Glutamatergic neuron (in vitro differentiated cells): ENCODE measurements at places on chromosomes 12 and 14. TPM values are rescaled to one million over a fixed set of nuclear protein-coding genes. Genes with fewer than 3 reads are reported as not detected.
A peak's percentile ranks its signal among the peaks of the same experiment; 100 is the strongest.

- H3K36me3 ChIP-seq = peaks cover 8% of the 10 kb centered on the region
- DNase-seq = no peak
- no peaks in the 10 kb centered on the region for H3K27me3 ChIP-seq
- no peak overlapping the region for H3K4me3 ChIP-seq
- no peaks in the 10 kb centered on the region for H3K4me1 ChIP-seq
Observed at GRCh38 chr12:50845021-50845647, 2.4 kb downstream of the TMPRSS12 start.

The COQ5 gene
- 32.0 TPM for total RNA-seq

GRCh38 chr14:99729991-99730875, 46.1 kb downstream of the CYP46A1 start:
- no peaks in the 10 kb centered on the region for H3K36me3 ChIP-seq
- H3K4me3 ChIP-seq = peak overlapping the region; percentile 76
- peak; percentile 95 for DNase-seq
- H3K27me3 ChIP-seq = peaks cover 7% of the 10 kb centered on the region
- no peaks in the 10 kb centered on the region for H3K4me1 ChIP-seq
- H3K27ac ChIP-seq = no peak overlapping the region

GRCh38 chr14:22052795-22053194, 379.2 kb upstream of the OR4E1 start:
- H3K4me1 ChIP-seq = no peaks in the 10 kb centered on the region
- H3K4me3 ChIP-seq = no peak overlapping the region
- H3K36me3 ChIP-seq = no peaks in the 10 kb centered on the region
- peaks cover 1% of the 10 kb centered on the region for H3K27me3 ChIP-seq
- DNase-seq = no peak
- no peak overlapping the region for H3K27ac ChIP-seq

- DNase-seq = no peak
Observed at GRCh38 chr12:51318846-51319599, 5.0 kb downstream of the BIN2 start.

GRCh38 chr12:46886541-46887041, 60.8 kb upstream of the SLC38A4 start:
- no peak for DNase-seq
- H3K27me3 ChIP-seq = no peaks in the 10 kb centered on the region
- no peaks in the 10 kb centered on the region for H3K36me3 ChIP-seq
- no peak overlapping the region for H3K27ac ChIP-seq
- no peak overlapping the region for H3K4me3 ChIP-seq

- H3K27ac ChIP-seq = peak overlapping the region; percentile 74
- H3K27me3 ChIP-seq = peaks cover 3% of the 10 kb centered on the region
- no peaks in the 10 kb centered on the region for H3K36me3 ChIP-seq
- DNase-seq = peak; percentile 71
Observed at GRCh38 chr12:111068290-111068689, 147.9 kb upstream of the MYL2 start.

DNA sequence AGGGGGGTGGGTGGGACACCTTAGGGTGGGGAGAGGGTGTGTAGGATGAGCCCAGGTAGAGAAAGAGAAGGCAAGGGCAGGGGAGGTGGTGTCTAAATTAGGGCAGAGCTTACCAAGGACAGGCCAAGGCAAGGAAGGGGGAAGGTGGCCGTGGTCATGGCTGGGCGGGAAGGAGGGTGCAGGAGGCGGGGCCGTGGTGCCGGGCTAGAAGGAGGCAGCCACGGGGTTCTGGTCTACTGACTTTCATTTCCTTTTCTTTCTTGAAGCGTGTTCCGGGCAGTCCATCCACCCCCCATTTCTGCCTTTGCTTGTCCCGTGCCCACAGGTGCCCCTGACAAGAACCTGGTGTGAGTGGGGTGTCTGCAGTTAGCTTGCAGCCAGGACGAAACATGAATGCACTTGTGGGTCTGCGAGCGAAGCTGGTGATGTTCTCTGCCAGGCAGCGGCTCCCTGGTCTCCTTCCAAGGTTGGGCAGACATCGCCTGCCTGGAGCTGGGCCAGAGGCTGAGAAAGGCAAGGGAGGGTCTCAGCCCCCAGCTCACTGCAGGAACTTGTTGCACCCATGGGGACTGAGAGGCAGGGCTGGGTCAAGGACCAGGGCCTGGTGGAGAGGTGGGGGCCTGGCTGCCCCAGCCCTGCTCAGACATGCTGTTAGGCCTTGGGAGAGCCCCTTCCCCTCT, 58.2 kb downstream of the KIF26A start:
- no peak overlapping the region for H3K27ac ChIP-seq
- H3K4me1 ChIP-seq = peaks cover 5% of the 10 kb centered on the region
- DNase-seq = no peak
- no peak overlapping the region for H3K4me3 ChIP-seq

DNA sequence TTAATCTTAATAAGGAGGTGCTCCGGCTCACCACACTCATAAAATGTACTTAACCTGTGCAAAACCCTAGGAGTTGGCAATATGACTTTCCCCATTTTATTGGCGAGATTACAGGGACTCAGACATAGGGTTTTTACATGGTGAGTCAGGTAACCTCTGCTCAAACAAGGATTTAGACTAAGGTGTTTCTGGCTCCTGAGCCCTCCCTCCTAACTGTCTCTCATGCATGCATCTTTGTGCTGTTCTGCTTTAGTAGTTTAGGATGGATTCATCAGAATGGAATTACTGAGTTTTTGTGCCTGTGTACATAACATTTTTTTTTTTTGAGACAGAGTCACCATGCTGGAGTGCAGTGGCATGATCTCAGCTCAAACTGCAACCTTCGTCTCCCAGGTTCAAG, 993.3 kb upstream of the TMEM132C start:
- H3K4me1 ChIP-seq = peaks cover 1% of the 10 kb centered on the region
- H3K27ac ChIP-seq = no peak overlapping the region
- H3K36me3 ChIP-seq = peaks cover 5% of the 10 kb centered on the region
- DNase-seq = no peak

DNA sequence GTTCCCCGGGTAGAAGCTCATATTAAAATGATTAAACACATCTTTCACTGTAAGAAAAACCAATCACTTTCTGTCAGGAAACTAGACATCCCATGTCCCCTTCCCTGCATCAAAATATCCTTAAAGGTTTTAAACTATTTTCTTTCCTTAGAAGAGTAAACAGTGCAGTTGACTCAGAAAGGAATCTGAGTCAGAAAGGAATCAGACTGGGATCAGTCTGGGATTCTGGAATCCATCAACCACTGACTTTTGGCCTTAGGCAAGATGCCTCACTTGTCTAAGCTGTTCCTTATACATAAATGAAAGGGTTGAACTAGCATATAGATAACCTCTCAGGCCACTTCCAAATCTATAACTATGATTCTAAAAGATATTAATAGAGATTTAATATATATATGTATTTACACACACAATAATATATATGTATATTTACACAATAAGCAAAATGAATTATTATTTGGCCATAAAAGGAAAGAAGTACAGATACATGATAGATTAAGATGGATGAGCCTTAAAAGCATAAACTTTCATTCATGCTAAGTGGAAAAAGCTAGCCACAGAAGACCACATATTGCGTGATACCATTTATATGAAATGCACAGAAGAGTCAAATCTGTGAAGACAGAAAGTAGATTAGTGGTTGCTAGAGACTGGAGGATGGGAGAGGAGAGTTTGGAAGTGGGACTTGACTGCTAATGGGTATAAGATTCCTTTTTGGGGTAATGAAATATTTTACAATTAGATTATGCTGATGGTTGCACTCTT, 114.4 kb downstream of the SLC38A1 start:
- H3K4me1 ChIP-seq = no peaks in the 10 kb centered on the region
- no peak for DNase-seq
- H3K27me3 ChIP-seq = no peaks in the 10 kb centered on the region
- H3K4me3 ChIP-seq = no peak overlapping the region
- H3K27ac ChIP-seq = no peak overlapping the region
